Retina (tissue), 1 donor: ENCODE measurements at places on chromosomes 2 and 18.

- DNase-seq = no peak
Observed at GRCh38 chr18:79317703-79318102, 78.0 kb upstream of the NFATC1 start.

DNA sequence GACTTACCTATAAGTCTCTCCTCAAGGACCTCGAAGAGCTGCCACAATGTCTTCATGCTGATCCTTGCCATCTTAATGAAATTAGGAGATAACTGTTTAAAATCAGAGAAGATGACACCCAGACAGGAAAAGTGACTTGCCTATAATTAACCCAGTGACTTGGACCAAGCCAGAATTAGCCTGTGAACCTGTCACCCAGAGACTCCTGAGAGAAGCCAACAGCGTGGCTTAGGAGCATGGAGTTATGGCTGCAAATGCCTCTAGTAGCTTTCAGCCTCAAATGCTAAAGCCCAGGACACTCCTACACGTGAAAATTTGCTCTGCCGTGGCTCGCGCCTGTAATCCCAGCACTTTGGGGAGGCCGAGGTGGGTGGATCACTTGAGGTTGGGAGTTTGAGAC lies 104.2 kb downstream of the GBX2 start:
- no peak for DNase-seq

- DNase-seq = no peak
Observed at GRCh38 chr18:66167829-66168684, 417.2 kb downstream of the CDH7 start.

GRCh38 chr2:237075749-237076599 lies 9.7 kb upstream of the COPS8 start:
- DNase-seq = no peak

DNA sequence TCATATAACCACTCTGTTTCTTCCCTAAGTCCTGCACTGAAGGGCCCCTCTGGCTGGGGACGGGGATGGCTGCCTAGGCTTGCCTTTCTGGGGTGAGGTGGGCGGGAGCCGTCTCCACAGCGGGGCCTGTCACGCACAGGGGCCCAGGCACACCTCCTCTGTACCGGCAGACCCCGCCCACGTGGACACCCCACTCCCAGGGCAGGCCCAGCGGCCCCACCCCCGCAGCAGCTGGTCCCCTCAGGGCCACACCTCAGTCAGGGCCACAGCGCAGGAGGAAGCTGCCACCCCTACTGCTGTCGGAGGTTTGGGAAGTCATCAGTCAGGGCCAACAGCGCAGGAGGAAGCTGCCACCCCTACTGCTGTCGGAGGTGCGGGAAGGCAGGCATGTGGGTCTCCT lies 257.6 kb upstream of the RAB6C start:
- DNase-seq = no peak

DNA sequence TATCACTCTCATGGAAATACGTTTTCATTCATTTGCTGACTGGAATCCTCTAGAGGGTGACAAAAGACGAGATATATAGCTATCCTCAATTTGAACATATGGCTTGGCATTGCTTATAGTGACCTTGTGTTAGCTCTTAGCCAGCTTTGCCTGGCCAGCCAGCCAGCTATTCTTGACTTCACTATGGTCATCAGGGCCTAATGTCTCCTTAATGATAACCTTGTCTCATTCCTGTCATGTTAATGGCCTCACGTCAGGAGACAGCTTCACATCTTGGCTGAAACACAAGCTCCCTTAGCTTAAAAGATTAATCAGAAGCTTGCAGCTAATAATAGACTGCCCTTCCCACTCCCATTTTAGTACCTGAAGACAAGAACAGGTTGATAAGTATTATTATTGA lies 1517.5 kb upstream of the PIK3C3 start:
- DNase-seq = no peak

- DNase-seq = peak; percentile 11
Observed at GRCh38 chr2:217736776-217737550, 265.8 kb downstream of the TNS1 start.

DNA sequence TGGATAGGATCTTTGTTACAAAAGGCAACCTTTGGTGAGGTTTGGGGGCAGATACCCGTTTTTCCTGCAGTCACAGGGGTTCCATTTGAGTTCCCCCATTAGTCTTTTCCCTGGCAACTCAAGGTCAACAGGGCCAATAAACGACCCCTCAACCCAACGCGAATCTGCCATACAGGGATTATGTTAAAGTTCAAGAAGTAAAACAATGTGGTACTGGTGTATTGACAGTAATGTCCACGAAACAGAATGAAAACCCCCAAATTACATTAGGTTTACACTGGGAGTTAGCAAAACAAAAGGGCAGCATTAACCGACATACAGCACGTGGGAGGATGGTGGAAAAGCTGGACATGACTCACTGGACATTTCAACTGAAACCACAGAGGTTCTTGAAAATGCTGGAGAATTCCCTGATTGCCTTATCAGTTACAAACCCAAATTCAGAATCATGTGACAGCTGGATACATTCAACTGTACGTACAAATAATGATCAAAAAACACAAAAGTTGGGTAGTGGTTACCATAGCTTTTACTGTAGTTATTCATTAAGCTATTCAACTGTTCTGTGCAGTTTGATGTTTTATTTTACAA lies 4.9 kb upstream of the IMP4 start:
- no peak for DNase-seq

DNA sequence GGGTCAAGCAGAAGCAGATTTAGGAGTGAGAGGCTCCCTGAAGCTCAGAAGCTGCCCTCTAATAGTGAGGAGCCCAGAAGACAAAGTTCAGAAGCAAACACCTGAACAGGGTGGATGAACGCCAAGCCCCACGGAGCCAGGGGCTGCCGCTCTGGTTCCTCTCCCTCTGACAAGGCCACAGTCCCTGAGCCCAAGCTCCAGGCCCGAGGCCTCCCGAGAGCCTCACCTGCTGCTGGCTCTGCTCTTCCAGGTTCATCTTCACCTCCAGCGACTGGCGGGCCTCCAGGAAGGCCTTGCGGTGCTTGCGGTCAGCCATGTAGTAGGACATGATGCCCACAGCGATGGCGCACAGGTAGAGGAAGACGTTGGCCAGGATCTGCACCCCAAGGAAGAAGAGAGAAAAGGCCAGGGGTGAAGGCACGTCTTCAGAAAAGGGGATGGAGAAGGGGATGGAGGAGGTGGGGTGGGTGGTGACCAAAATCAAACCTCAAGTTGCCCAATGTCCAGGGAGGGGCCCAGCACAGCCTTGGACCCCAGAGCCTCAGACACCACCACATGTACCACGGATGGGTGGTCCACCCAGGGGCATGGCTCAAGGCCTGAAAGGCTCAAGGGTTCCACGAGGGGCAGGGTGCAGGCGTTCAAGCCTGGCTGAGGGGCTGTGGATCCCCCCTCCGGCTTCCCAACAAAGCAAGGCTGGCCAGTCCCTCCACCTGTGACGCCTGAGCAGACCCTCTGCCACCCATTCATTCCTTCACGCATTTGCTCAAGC lies 47.5 kb downstream of the ADCY3 start:
- no peak for DNase-seq

DNA sequence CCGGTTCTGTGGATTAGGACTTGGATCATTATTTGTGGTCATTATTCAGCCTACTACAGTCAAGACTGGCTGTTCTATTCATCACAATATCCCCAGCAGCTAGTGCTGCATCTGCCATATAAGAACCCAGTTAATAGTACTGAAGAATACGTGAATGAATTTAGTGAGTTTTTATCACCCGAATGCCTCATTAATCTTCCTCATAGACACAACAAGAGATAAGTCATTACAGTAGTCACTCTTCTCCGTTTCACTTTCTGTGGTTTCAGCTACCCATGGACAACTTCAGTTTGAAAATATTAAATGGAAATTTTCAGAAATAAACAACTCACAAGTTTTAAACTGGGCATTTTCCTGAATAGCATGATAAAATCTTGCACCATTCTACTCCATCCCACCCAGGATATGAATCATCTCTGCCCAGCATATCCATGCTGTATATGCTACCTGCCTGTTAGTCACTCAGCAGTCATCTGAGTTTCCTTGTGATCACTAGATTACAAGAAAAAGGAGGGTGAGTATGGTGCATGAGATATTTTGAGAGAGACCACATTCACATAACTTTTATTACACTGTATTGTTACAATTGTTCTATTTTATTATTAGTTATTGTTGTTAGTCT lies 363.7 kb upstream of the CHAC2 start:
- DNase-seq = no peak

GRCh38 chr2:163669506-163669905 lies 66.3 kb downstream of the FIGN start:
- DNase-seq = no peak

DNA sequence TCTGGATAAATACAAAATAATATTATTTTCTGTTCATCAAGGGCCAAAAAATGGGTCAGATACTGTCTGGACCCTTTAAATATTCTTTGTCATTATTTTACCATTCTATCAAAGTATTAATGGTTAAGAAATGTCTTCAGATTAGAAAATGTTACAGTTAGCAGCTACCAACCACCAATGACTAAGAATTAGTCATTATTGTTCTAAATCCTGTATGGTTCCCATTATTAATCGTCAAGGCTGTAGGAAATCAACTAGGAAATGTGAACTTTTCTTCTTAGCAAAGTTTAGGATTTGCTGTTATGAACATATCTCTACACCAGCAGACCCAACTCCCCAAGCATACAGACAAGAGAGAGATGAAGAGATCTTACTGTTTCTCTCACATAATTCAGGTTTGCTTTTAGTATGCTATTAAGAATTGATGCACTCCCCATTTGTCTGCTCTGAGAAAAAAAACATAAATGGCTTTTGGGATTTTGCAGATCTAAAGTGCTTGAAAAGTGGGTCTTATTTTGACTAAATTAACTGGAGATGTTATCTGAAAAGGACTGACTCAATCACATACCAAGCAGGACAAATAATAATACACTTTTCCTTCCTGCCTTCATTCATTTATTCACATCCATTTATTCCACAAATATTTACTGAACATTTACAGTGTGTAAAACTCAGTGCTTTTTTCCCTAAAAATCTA lies 147.7 kb downstream of the PPP1R1C start:
- no peak for DNase-seq

DNA sequence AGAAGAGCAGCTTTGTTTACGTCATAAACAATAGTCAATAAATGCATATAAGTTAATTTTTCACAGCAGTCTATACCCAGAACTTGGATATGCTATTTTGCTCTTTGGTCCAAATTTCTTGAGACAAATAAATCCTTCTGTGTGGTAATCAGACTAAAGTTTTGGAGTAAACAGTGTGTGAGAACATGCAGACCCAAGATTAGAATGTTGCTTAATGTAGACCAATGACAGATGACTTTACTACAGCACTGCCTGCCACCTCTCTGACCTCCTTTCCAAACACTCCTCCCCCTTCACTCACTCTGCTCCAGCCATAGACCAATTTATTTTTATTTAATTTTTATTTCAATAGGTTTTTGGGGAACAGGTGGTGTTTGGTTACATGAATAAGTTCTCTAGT lies 115.3 kb upstream of the TANK start:
- DNase-seq = no peak

GRCh38 chr2:59584958-59585357 lies 968.5 kb downstream of the BCL11A start:
- DNase-seq = no peak

DNA sequence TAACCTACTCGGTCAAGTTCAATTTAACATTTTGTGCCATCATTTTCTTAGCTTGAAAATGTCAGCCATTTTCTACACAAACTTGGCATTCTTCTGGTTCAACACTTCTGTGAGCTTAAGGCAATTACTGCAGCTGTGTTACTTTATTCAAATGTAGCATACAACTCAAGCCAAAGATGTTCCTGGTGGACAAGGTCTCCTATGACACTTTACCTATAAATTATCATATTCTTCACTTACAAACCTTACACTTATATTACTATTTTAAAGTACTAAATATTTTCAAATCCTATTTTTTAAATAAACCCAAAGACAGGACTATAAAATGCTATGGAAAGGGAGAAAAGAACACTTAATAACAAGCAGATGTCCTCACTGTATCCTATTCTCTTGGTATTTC lies 1045.3 kb downstream of the TSN start:
- DNase-seq = no peak

- no peak for DNase-seq
Observed at GRCh38 chr2:183162362-183162761, 38.1 kb downstream of the NUP35 start.

DNA sequence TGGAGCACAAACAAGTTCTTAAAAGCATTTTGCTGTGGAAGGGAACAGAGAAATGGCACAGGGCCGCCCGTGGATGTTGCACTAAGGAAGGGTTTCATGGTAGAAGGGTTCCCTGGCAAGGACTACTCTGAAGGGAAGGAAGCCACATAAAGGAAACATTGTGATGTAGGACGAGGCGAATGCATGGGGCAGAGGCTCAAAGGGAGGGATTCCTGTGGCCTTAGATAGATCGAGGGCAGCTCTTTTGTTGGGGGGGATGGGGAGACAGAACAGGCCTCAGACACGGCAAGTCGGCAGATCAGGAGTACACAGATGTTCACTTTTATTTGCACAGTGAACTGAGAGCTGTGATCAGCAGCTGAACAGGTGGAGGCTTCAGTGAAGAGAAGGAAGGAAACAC lies 205.4 kb downstream of the SNTG2 start:
- no peak for DNase-seq

DNA sequence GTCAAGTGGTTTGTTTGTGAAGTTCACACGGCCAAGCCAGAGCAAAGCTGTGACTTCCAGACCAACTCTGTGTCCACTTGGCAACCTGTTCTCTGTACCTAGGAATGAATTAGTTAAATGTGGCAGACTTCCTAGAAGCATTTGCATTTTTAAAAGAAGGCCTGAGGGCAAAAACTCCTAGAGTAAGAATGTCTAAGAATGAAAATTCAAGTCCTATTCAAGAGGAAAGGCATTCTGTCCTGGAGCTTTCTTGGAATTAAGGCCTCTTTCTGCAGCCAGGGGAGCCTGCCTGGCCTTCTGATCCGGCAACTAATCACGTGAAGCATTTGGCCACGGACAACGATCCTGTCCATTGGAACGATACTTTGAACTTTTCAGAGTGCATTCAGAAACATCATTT lies 155.0 kb downstream of the SETBP1 start:
- no peak for DNase-seq

DNA sequence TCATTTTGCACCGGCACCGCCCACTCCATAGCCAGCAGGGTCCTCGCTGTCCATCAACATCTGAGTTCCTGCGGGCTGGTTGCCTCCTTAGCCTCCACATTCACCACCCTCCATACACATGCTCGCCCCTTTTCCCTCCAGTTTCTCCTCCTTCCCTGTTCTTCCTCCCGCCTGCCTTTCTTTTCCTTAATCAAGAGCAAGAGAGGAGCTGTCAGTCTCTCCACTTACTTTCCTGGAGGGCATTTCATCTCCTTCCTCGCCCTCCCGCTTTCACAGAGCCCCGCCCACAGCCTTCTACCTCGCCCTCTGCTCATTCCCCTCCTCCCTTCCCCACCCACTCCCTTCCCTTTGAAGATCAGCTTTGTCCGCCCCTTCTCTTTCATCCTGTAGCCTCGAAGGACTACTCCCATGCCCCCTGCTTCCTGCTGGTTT lies 13.8 kb upstream of the ZBTB7C start:
- no peak for DNase-seq

- no peak for DNase-seq
Observed at GRCh38 chr2:239832490-239833268, 192.5 kb downstream of the NDUFA10 start.
